ENCODE measurements at places on chromosomes 1 and 21.

GRCh38 chr21:34613679-34614627, 960 bp downstream of the RCAN1 start:
- DNase-seq: peak; percentile 31

DNA sequence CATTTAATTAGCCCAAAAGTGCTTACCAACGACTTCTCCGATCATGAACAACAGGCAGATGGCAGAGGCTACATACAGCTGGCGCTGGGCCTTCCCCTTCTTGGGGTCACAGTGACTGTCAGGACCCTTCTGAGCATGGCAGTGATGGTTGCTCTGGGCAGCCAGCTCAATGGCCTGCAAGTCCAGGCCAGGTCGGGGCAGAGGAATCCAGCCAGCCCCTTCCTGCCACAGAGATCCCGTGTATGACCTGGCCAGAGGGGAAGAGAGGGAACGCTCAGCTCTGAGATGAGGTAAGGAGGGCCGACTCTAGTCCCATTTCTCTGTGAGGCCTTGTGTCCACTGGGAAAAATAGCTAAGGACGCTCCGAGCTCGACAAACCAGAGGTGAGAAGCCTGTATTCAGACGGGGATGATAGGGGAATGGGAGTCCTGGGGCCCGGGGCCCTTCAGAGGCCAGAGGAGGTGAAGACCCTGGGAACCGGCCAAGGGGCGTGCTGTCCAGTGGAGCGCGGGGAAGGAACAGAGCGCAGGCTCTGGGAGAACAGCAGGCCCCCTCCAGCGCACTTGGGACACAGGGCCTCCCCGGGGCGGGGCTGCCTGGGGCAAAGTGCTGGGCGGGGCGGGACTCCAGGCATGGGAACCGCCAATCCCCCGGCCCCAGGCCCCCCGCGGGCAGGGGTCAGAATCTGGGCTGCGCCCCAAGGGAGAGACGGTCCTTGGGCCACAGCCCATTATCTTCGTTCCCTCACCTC, 772 bp downstream of the SLC30A2 start:
- DNase-seq: no peak

- DNase-seq: peak; percentile 80
Observed at GRCh38 chr1:201480231-201481003, 11.4 kb upstream of the PHLDA3 start.

GRCh38 chr1:113375878-113376277, 14.4 kb upstream of the MAGI3 start:
- DNase-seq: no peak

DNA sequence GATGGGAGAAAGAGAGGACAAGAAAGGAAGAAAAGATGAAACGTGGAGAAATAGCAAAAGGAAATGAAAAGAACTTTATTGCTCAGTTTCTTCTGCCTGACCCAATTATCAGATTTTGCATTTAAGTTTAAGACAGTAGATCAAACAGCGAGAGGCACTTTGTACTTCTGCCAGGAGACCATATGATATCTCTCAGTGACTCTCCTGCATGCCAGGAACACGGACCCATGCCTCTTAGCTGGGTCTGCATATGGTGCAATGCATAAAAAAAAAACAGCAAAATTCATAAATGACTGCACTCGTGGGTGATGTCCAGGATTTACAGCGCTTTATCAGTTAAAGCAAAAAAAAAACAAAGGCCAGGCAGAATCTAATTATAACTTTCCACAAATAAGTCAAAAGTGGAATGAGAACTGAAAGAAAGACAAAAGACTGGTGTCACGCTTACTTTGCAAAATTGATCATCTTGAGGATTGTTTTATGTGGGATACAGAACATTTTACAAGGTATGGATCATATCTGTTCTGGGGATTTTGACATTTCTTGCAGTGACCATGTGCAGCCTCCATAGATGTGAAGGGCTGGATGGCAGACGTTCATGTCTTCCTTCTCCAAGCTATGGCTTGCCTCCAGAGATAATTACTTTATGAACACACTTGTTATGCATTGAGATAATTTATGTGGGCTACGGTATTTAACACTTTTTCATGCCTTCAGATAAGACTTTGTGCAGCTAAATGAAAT, 79.5 kb downstream of the RUNX1 start:
- no peak for DNase-seq

DNA sequence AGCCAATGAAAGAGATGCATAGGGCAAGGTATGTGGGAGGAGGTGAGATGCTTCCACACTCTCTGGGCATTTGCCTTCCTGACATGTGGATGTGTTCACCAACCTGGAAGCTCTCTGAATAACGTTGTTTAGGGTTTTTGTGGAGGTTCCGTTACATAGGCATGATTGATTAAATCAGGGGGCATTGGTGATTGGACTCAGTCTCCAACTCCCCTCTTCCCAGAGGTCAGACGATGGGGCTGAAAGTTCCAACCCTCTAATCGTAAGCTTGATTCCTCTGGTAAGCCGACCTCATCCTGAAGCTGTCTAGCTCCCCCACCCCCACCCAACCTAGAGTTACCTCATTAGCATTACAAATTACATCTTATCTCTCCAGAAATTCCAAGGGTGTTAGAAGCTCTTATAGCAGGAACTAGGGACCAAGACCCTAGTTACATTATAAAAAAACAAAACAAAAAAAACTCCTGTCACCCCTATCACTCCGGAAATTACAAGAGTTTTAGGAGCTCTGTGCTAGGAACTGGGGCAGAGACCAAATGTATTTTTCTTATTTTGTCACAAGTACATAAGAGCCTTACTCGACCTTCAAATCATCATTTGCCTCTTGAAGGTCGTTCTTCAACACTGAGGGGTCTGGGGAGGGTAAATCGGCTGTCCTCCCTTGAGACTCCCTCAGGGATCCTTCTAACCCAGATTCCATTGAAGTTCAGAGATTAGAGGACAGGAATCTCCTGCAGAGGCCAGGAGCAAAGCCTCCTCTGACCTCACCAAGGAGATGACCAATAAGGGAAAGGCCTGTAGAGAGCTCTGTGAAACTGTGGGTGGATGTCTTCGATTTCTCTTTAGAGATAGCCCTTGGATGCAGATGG, 58.2 kb downstream of the DNTTIP2 start:
- DNase-seq: no peak

GRCh38 chr1:179820226-179820970, 57.2 kb downstream of the TOR1AIP2 start:
- no peak for DNase-seq

- DNase-seq: no peak
Observed at GRCh38 chr1:1112237-1112985, 3.5 kb downstream of the C1orf159 start.

DNA sequence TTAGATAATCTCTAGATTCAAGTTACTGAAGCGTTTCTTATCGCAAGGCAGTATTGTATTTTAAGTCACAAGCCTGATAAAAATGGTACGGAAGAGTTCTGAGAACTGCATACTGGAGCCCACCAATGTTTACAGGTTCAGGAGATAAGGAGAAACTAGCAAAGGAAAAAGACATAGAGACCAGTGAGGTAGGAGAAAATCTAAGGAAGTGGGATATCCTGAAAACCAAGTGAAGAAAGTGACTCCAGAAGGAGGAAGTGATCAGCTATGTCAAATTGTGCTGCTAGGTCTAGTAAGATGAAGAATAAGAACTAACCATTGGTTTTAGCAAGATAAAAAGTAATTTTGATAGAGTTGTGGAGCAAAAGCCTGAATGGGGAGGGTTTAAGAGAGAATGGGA, 31.0 kb upstream of the ACADM start:
- DNase-seq: no peak

DNA sequence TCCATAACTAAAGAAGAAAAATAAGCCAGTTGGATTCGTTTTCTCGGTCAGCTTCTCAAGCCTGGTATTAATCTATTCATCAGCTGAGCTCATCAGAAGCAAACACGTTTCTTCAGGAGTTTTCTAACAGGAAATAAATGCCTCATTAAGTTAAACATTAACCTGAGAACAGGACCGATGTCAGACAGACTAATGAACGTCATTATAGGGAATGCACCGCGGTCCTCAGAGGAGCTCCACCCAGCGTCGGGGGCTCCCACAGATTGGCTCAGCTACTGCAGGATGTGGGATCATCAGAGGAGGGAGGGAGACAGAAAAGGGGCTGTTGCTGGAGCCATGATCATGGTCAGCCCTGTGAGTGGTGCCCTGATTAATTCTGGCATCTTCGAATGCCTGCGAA, 615.4 kb downstream of the PTPRU start:
- DNase-seq: no peak

DNA sequence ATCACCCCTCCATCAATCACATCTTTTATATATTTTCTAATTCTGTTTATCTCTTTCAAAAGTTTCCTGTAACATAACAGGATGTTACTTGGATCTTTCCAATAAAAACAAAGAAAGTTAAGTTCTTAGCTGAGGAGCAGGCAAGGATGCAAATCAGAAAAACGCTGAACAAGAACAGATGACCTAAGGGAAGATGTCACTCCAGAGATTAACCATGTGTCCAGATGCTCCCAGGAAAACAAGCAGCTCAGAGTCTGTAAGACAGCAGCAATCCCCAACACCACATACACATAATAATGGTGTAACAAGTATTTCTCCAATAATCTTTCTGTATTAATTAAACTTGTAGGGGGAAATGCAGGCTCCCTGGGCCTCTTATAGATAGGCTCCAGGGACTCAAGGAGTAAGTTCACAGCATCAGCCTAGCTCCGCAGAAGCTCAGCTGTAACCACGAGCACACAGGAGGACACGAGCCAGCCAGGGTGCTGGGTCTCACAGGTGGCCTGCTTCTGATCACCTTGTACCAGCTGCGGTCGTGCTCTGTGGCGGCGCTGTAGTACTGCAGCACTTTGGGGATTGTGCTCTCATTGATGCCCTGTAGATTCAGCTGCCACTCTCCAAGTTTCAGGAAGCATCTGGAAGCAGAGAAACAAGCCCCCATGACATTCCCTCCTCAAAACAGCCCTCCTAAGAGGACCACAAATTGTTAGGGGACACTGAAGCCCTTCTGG, 33.1 kb upstream of the EXOSC10 start:
- no peak for DNase-seq

- no peak for DNase-seq
Observed at GRCh38 chr1:233704898-233705723, 91.2 kb downstream of the KCNK1 start.

- no peak for DNase-seq
Observed at GRCh38 chr1:189312499-189312898, 1165.2 kb downstream of the BRINP3 start.

DNA sequence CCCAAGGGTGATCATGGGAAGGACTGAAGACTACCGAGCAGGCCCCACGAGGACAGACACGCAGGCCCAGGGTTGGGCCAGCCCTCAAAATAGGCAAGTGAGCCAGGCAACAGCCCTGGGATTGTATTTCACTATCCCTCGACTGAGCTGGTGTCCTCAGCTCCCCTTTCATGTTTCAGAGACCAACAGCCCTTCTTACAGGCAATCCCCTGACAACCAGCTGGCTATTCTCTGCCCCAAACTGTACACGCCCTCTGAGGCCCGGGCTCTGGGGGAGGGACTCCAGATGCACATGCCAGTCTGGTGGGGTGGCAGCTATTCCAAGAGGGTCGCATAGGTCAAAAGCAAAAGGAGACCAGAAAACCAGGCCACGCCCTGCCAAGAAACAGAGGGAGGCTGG, 243.0 kb downstream of the TOMM20 start:
- no peak for DNase-seq

GRCh38 chr1:208603721-208604120, 359.5 kb upstream of the PLXNA2 start:
- no peak for DNase-seq

GRCh38 chr1:205950826-205951549, 7.7 kb upstream of the SLC26A9 start:
- DNase-seq: no peak

GRCh38 chr1:23980728-23981070, 572 bp upstream of the SRSF10 start:
- peak; percentile 74 for DNase-seq

DNA sequence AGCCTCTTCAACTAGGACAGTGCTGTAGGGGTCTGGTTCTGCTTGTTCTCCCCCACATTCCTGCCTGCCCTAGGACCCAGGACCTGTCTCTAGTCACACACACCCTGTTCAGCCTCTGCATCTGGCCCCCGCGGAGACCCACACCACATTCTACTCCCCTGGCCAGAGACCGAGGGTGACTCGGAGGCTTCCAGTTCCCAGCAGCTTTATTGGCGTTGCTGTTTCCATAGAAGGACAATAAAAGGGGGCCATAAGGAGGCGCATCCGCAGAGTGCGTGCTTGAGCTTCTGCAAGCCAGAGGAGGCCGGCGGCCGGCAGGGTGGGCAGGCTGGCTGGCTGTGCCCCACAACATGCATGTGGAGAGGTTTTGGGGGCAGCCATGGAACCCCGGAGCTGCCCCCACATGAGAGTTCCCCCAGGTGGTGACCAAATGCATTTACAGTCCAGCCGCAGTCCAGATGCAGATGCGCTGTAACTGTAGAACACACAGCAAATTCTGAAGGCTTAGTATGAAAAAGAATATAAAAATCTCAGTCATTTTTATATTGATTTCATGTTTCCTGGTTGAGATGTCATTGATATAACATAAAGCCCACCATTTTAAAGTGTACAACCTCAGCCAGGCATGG, 52.4 kb downstream of the PDE9A start:
- no peak for DNase-seq

GRCh38 chr21:41555057-41555456, 47.1 kb upstream of the TMPRSS2 start:
- no peak for DNase-seq

DNA sequence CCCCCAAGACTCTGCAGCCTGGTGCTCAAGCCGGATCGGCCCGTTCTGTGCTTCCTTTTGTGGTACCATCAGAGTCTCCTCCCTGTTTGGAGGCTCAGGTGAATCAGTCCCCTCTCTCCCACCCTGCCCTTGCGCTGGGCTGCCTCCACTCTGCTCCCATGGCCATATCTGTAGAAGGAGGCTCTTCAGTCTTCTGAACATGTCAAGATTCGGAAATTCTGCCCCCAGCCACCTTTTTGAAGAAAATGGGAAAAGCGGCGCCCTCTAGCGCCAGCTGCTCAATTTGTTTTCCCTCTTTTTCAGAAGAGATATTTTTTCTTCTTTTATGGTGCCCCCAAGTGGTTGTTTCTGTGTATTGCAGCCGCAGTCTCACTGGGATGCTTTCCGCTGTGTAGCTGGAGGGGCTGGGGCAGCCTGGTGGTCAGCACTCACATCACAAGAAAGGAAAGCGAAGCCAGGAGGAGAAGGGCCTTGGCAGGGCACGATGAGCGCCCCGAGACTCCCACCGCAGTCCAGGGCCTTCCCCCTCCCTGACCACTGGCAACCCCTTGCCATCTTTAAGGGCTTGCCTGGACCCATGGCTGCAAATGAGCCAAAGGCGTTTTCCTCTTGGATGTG, 58.4 kb upstream of the CACNA1E start:
- peak; percentile 75 for DNase-seq

DNA sequence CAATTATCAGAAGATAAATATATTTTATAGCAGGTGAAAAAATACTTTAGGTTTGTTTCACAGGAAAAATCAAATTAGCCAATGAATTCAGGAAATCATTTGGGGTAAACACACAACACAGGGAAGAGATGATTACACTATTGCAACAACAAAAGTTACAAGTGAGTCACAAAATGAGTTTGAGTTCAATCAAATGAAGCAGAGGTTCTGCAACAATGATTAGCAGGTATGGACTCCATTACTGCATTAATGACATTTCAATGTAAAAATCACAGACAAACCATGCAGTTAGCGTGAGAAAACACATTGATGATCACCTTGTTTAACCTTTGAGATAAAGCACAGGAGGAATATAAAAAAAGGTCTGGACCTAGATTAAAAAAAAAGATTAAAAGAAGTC, 9.7 kb downstream of the ADGRL4 start:
- DNase-seq: no peak

- DNase-seq: no peak
Observed at GRCh38 chr1:182672487-182672836, 11.9 kb downstream of the RGS8 start.

GRCh38 chr1:204791453-204792353, 79.0 kb upstream of the NFASC start:
- peak; percentile 73 for DNase-seq

GRCh38 chr1:108036796-108037562, 72.0 kb upstream of the VAV3 start:
- DNase-seq: no peak
